ENCODE measurements at places on chromosomes 12 and 14.

- no peak for DNase-seq
Measured at GRCh38 chr12:100987552-100988521, 193.3 kb downstream of the ANO4 start.

DNA sequence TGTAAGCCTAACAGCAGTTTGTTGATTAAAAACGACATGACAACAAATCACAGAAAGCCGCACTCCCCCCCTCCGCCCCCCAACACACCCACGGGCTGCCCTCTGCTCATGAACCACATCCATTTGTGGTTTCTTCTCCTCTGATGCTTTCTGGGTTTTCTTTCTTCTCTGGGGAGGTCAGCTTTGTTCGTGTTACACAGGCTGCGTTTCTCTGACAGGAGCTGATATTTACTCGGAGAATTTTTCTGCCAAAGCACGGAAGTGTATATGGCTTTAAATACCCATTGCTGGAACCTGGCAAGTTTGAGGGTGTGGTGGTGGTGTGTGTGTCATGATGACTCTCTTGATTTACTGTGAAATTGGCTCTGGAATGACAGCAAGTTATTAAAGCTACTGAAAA lies 883.7 kb upstream of the TMEM132C start:
- DNase-seq, result no peak

GRCh38 chr14:53620890-53621289 lies 335.7 kb downstream of the BMP4 start:
- no peak for DNase-seq

GRCh38 chr12:128298091-128298748 lies 31.2 kb downstream of the TMEM132C start:
- DNase-seq, result no peak

DNA sequence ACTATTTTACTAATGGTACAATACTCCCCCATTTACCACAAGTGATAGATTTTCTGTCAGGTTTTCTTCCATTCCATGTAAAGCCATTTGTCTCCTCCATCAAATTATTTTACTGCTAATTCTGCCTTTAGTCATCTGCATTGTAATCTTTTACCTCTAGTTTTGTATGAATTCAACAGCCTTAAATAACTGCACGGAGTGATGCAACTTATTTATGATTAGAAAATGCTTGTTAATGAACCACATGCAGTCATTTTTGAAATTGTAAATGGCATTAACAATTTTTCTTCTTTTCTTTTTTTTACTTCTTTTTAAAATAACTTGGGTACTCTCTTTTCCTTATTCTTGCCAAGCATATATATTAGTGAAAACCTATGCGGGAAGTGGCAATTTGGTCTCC lies 71.5 kb downstream of the RESF1 start:
- no peak for DNase-seq

GRCh38 chr12:123387508-123388176 lies 3.7 kb downstream of the KMT5A start:
- DNase-seq, result no peak

- no peak for DNase-seq
Measured at GRCh38 chr12:84843593-84844144, 68.9 kb downstream of the SLC6A15 start.

- no peak for DNase-seq
Measured at GRCh38 chr14:72882463-72882862, 11.4 kb downstream of the DPF3 start.

- no peak for DNase-seq
Measured at GRCh38 chr14:20578325-20578724, 9.5 kb downstream of the RNASE11 start.

- no peak for DNase-seq
Measured at GRCh38 chr14:28055008-28055407, 711.6 kb upstream of the FOXG1 start.

DNA sequence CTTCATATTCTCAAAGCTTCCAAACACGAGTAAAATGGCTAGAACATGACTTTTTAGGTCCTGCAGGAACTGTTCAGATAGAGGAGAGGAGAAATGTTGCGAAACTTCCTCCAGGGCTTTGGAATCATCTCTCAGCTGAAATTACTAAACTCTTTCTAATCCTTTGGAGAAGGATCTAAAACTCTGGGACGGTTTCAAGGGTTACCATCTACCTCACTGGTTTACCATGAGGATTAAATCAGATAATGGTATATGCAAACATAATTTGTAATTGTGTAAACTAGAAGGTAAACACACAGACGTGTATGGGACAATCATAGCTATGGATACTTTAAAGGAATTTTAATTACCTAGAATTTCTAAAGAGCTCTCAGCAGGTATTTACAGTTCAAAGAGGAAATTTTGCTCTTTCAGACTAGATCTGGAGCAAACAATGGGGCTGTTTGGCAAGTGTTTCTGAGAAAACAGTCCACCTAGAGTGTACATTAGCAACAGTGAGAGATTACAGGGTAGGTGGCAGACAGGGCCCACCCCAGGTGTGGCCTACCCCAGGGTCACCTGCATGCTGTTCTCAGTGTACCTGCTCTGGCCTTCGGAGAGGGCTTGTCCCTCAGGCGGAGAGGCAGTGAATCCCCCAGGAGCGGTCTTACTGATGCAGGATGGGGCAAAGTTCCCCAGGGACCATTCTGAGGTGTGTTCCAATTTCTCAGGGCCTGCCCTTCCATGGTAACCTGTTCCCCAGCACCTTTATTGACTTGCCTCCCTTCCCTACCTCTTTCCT lies 124.7 kb upstream of the MAX start:
- DNase-seq, result peak; percentile 84

GRCh38 chr12:98724384-98725155 lies 79.5 kb downstream of the APAF1 start:
- DNase-seq, result no peak

DNA sequence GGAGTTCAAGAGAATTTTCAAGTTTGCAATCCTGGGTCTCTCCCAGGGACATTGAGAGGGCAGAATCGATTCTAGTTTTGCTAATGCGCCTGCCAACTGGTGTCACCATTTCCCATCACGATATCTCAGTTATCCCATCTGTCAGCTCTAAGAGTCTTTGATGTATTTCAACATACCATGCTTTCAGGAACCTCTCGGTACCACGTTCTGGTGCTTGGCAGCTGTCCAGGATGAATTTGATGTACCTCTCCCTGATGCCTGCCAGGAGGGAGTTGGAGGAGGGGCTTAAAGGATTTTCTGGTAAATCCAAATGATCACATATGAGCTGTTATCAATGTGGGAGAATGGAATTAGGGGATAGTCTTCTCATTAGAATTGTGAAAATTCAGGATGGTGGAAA lies 332.5 kb downstream of the RGS6 start:
- no peak for DNase-seq

- no peak for DNase-seq
Measured at GRCh38 chr14:99344051-99344758, 72.2 kb upstream of the BCL11B start.

DNA sequence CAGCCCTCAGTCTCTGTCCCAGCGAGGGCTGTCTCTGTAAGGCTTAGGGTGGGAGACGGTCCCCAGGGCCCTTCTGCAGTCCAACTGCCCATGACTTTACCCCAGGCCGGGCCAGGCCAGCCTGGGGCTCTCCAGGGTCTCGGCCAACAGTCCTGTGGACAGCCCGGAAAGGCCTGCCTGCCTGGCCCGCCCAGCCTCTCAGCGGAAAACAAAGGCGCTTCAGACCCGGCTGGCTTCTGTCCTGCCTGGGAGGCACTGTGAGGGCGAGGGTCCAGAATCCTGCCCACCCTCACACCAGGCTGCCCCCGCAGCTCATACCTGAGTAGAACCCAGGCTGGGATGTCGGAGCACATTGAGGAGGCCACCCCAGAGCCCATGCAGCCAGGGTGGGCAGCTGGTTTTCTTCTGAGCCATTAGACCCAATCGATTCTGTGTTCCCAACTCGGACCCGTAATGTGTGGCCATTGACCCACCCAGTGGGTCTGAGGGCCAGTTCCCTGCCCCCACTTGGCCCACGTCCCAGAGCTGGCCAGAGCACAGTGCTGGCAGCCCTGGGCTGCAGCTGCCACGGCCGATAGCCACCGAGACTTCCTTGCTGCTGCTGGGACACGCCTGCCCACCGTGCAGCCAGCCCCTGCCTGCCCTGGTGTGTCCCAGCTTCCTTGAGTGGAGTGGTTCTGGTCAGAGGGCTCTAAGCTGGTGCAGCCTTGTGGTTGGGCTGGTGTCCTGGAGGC lies 1.6 kb downstream of the CRIP2 start:
- no peak for DNase-seq

DNA sequence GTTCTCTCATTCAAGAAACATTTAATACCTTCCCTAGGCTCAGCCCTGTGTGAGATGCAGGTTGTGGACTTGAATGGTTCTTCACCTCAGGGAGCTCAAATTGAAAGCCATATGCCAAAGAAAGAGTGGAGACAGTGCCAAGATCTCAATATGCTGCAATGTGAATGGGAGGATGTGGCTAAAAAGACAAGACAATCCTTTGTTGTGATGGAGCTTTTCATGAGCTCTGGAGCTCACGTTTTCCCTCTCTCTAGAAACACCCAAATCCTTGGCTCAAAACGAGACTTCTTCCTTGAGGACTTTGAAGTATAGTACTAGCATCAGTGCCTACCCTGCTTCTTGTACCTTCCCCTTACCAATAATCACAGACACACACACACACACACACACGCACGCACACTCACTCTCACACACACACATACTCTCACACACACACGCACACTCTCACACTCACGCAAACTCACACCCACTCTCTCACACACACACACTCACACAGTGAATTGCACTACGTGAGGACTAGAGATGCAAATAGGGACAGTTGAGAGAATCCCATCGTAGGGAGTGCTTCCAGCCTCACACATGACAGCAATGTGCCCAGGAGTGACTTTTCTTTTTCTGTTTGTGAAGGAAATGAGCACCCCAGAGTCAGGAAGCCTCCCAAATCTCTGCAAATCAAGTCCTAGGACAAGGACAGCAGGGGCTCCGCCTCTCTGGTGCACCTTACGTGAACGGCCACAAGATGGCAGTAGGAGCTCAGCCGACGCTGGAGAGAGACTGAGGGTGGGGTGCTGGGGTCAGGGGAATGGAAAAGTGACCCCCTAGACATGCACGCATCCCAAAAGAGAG lies 231.4 kb downstream of the PCNX1 start:
- peak; percentile 61 for DNase-seq

- DNase-seq, result no peak
Measured at GRCh38 chr14:22588526-22589095, 413 bp downstream of the DAD1 start.

GRCh38 chr14:67391268-67391667 lies 20.7 kb downstream of the PLEK2 start:
- no peak for DNase-seq

- no peak for DNase-seq
Measured at GRCh38 chr14:28059254-28059653, 707.3 kb upstream of the FOXG1 start.

DNA sequence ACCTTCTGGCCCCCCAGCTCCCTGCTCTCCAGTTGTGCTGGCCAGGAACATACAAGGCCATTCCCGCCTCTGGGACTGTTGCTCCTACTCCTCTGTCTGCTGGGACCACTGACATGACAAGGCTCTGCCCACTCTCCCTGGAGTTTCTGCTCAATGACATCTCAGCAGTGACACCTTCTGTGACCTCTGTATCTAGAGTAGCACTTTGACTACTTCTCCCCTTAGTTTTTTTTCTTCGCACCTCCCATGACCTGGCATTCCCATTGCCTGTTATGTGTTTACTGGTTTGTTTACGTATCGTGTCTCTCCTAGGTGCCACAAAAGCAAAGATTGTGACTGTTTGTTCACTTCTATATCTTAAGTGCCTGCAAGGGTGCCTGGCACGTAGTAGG lies 40.1 kb upstream of the TMEM263 start:
- no peak for DNase-seq

- DNase-seq, result no peak
Measured at GRCh38 chr12:9669534-9669933, at the start of gene CLEC2D. TSS of gene CLEC2D (plus strand) at chr12:9669713. CDS start at chr12:9669735, 22 bp downstream.

DNA sequence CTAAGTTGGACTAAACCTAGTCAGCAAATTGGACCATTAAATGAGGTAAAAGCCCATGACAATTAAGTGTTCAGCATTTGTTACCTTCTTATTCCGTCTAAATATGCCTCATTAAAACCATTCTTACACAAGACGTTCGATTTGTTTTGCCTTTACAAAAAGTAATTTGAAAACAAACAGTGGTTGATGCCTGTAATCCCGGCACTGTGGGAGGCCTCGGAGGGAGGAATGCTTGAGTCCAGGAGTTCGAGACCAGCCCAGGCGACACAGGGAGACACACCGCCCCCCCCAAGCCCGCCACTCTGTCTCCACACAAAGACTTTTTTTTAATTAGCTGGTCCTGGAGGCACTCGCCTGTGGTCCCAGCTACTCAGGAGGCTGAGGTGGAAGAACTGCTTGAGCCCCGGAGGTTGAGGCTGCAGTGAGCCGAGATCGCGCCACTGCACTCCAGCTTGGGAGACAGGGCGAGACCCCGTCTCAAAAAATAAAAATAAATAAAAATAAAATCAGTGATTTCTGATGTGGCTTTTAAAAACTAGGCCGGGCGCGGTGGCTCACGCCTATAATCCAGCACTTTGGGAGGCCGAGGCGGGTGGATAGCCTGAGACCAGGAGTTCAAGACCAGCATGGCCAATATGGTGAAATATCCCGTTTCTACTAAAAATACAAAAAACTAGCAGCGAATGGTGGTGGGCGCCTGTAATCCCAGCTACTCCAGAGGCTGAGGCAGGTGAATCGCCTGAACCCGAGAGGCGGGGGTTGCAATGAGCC lies 856 bp upstream of the EIF4B start:
- DNase-seq, result no peak

DNA sequence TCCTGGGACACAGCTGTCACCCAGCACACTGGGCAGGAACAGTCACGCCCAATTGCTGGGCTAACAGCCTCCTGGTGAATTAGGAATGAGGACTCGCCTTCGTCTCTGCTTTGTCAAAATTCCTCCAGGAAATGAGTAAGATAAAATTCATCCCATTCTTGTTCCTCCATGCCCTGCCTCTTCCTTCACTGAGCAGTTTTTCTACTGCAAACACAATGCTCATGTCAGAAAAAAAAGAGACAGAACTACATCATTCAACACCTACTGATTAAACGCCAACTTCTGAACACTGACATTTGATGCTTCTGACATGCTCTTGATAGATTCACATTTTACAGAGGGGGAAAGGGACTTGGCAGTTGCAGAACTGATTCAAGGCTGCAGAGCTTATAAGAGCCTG lies 37.5 kb upstream of the DTX1 start:
- DNase-seq, result no peak

DNA sequence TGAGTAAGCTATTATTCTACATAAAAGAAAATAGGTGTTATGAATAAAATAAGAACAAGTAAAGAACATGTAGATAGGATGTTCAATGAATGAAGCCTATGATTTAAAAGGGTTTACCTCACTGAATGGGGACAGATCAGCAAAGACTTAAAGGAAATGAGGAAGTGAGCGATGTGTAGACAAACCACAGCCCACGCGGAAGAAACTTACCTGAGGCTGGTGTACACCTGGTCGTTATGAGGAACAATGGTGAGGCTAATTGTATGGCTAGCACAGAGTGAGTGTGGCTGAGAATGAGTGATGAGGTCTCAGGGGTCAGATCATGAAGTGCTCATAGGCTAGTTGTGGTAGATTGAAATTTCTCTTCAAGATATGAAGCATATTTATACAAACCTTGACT lies 221.7 kb downstream of the ALG10B start:
- no peak for DNase-seq

Measured in transverse colon (tissue), 4 donors.